HEK293T (cell line): ENCODE measurements at places on chromosomes 6 and 20.

GRCh38 chr6:149209871-149210775 lies 107.4 kb upstream of the TAB2 start:
- DNase-seq: no peak

GRCh38 chr6:27532820-27533538 lies 60.1 kb upstream of the ZNF184 start:
- no peak for DNase-seq

- DNase-seq: no peak
Measured at GRCh38 chr6:157651731-157652490, 171.1 kb upstream of the SNX9 start.

- DNase-seq: no peak
Measured at GRCh38 chr6:134454794-134455193, 136.9 kb upstream of the SGK1 start.

DNA sequence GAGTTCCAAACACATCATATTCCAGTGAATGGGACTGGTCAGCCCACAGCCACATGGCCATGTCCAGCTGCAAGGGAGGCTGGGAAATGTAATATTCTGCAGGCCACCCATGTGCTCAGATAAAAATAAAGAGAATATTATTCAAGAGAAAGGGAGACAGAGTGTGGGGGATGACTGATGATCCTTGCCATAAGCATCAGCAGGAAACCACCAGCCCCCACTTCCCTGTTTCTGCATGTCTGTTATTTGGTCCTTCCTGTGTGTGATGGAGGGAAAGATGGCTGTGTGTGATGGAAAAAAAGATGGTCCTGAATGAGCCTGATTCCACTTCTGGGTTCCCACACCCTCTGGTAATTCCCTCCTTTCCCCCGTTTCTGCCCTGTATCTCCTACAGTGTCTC lies 13.1 kb upstream of the RSPO4 start:
- no peak for DNase-seq

GRCh38 chr20:24297993-24298392 lies 171.4 kb upstream of the SYNDIG1 start:
- no peak for DNase-seq

- DNase-seq: no peak
Measured at GRCh38 chr6:100470422-100471120, 5.8 kb upstream of the SIM1 start.
